ENCODE measurements at places on chromosomes 3 and 15. TPM values are rescaled to one million over a fixed set of nuclear protein-coding genes. Genes with fewer than 3 reads are reported as not detected.

GRCh38 chr15:42144841-42145375, 11.5 kb downstream of the PLA2G4F start:
- no peak for DNase-seq

DNA sequence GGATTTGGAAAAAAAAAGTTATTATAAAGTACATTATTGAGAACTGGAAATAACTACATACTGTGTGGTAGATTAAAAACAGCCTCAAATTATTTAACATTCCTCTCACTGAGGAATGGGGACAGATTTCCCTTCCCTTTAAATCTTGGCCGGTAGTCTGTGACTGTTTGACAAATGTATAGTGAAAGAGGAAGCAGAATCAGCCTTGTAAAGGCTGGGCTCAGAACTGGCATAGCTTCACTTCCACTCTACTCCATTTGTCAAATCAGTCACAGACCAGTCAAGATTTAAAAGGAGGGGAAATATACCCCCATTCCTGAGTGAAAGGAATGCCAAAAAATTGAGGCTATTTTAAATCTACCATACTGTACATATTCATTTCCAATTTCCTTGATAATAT, 18.2 kb upstream of the B4GALT4 start:
- DNase-seq, result no peak

DNA sequence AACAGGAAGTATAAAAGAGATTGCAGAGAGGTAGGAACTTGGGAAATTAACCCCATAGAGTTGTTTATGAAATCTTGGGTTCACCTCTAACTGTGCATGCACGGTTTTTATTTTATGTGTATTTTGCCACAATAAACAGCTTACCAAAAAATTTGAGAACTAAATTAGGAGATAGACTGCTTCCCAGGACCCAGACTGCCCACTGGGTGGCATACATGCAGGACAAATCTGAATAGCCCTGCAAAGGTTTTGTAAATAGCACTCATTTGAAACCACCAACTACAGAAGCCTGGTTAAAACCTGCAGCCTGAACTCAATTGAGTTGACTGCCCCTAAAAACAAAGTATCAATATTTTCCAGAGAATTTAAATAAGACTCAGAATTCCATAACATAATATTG, 96.4 kb upstream of the SLCO2A1 start:
- DNase-seq, result no peak

Gene CHRM5
- polyA plus RNA-seq, result not detected

Gene LMAN1L
- not detected for polyA plus RNA-seq

DNA sequence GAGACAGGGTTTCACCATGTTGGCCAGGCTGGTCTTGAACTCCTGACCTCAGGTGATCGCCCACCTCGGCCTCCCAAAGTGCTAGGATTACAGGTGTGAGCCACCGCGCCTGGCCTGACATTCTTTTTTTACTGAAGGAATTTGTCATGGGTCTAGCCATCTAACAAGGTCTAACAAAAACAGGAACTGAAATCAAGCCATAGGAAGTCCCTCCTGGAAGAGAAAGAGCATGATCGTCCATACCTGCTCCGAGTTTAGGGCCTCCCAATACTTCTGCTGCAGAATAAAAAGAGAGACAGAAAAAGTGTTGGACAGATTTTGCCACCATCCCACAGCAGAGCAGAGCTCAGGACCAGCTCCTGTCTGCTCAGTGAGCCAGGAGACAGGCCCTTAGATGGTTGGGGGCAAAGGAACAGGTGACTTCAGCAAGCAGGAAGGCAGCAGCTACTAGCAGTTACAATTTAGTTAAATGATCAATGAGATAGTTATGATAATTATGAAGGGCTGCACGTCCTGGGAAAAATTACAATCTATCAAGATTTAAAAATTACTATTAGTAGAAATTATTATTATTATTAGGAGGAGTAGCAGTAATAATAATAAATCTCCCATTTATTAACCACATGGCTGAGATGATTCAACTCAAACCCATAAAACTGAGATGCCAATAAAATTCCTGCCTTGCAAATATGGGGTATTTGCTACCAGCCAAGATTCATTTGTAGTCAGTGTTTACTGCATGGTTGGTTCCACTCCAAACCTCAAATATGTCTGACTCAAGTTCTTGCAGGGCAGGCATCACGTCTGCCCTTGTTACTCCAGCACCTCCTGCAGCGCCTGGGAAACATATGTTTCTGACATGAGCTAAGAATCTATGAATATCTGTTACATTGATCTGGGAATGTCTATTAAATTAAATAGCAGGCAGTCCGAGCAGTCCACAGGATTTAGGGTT, 40.1 kb downstream of the TMEM44 start:
- no peak for DNase-seq

- DNase-seq, result no peak
Observed at GRCh38 chr3:127184870-127185216, 8.1 kb upstream of the PRR23E start.

Gene PLOD2
- not detected for polyA plus RNA-seq

- no peak for DNase-seq
Observed at GRCh38 chr3:174202116-174202515, 657.0 kb upstream of the NAALADL2 start.

- no peak for DNase-seq
Observed at GRCh38 chr15:78541744-78542034, 1.4 kb downstream of the PSMA4 start.
